Thoracic aorta (tissue), 2 donors: ENCODE measurements at places on chromosomes 12 and 14.

- no peak for DNase-seq
Measured at GRCh38 chr12:109568486-109568885, 4.8 kb downstream of the MMAB start.

DNA sequence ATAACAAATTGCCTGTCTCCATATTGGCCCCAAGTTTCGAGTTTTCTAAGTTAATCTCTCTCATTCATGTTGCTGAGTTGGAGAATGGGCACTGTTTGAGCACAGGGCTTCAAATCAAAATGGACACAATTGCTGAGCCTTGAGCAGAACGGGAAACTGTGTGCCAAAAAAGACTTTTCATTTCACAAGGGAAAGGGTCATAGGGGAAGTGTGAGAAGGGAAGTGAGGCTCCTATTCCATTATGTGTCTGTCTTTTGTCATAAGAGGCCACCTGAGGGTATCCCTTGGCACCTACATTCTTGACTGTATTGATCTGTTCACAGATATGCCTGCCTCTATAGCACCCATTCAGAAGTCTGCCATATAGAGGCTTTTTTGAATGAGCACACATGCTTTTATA is 59.1 kb downstream of the TTLL5 start:
- no peak for DNase-seq

DNA sequence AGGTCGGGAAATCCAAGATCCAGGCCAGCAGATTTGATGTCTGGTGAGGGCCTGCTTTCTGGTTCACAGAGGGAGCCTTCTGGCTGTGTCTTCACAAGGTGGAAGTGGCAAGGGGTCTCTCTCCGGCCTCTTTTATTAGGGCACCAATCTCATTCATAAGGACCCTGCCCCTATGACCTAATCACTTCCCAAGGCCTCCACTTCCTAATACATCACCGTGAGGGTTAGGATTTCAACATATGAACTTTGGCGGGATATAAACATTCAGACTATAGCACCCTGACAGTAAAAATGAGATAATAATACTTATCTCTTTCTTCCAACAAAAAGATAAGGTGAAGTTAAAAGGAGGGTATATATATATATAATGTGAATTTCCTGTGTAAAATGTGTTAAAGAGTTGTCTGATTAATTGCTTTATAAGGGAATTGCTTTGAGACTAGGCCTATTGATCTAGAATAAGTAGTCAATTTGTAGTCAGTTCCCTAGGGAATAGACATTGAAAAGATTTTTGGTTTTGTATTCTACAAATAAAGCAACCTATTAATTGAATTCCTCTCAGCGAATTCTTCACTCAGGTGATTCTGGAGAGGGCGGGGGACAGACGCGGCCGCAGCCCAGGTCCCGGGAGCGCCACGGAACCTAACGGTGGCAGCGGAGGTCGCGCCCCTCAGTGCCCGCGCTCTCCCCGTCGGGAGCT is 516 bp upstream of the LGALS3 start:
- DNase-seq = no peak

GRCh38 chr12:92927055-92927435 is 2.0 kb downstream of the EEA1 start:
- DNase-seq = no peak

GRCh38 chr14:53929871-53930715 is 26.5 kb downstream of the BMP4 start:
- no peak for DNase-seq
